Activated CD4-positive, alpha-beta T cell treated with anti-CD3 and anti-CD28 coated beads, Interleukin-2, amount 50 U/mL, for 24 hours (primary cell): ENCODE measurements at places on chromosomes 13 and 19.
A peak's percentile ranks its signal among the peaks of the same experiment; 100 is the strongest.

DNA sequence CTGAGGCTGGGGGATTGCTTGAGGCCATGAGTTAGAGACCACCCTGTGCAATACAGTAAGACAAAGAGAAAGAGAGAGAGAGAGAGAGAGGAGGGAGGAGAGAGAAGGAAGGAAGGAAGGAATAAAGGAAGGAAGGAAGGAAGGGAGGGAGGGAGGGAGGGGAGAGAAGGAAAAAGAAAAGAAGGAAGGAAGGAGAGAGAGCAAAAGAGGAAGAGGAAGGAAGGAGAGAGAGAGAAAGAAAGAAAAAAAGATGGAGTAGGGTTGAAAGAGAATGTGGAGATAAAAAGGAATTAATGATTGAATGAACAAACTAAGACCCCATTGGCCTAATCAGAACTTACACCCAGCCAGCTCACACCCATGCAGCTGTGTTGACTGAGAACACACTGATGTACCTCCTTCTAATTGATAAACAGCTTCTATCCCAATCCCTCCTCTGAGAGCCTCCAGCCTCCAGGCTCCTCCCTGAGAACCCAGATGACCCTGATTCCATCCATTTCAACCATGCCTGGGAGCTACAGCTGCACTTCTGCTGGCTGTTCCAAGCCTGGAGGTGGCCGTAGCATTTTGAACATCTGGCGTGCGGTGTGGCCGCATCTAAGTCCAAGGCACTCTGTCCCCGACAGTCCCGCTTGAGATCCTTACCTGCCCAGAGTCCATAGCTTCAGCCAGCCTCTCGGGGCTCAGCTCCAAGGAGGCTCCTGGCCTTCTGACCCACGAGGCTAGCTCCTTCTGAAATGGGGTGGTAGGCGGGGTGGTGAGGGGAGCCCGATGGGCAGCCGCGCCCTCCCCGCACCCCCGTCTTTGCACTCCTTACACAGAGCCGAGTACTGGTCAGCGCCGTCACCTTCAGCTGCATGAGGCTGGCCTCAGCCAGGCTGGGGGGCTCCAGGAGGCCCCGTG is 1.1 kb downstream of the PRODH2 start:
- no peak for DNase-seq

DNA sequence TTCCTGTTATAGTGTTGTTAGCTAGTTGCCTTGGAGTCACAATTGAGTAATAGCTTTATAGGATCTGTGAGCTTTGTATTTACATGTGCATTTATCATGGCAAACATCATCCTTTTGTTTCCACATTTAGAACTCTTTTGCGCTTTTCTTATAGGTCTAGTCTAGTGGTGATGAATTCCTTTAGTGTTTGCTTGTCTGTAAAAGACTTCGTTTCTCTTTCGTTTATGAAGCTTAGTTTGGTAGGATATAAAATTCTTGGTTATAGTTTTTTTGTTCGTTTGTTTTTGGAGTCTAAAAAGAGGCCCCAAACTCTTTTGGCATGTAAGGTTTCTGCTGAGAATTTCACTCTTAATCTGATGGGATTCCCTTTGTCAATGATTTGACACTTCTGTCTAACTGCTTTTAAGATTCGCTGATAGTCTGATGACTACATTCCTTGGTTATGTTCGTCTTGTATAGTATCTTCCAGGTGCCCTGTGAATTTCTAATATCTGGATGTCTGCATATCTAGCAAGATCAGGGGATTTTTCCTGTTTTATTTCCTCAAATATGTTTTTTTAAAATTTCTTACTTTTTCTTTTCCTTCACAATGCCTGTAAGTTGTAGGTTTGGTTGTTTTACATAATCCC is 20.2 kb downstream of the DNAJC3 start:
- no peak for DNase-seq

DNA sequence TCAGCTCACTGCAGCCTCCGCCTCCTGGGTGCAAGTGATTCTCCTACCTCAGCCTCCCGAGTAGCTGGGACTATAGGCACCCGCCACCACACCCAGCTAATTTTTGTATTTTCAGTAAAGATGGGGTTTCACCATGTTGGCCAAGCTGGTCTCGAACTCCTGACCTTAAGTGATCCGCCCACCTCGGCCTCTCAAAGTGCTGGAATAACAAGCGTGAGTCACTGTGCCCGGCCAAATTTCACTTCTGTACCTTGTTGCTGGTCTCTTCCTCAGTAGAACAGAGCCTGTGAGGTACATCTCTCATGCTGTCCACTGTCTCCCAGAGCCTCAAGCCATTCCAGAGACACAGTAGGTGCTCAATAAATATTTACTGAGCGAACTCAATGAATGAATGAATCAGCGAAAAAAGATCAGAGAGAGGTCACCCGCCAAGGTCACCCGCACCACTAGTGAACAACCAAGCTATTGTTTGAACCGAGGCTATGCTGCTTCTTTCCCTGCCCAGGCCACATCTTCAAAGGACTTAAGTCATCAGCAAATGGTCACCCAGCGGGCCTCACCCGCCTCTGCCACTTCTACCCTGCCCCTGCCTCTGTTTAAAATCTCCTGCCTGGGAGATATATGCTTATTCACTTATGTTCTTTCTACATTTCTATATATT is 9.3 kb downstream of the TMEM143 start:
- DNase-seq = no peak

- no peak for DNase-seq
These were observed 43.2 kb downstream of the URI1 start for GRCh38 chr19:29985196-29985595.

DNA sequence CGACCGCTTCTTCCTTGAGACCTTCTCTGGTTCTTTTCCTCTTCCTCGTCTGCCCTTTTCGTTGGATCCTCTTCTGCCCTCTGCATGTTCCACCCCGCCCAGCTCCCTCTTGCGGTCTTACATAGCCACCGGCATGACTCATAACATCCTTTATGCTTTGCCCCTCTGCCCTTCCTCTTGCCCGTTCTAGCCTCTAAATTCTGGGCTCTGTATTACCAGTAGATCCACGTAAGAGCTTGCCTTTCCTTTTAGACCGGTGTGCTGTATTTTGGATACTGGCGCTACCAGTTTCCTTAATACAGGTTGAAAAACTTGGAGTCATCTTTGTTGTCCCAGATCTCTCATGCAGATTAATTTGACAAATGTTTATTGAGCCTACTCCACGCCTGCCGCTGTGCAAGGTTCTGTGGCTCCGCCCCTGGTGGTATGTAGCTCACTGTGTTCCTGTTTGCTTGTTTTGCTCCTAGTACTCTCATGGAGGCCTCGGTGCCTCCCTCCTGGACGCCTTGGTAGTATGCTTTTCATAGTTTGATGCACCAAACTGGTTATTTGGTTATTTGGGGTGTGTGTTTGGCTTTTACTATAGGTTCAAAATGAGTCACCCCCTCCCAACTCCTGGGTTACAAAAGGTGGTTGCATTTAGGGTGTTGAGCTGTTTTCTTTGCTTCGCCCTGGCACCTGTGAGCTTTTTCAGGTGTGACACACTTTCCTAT is 1.7 kb downstream of the GTF3A start:
- peak; percentile 42 for DNase-seq

DNA sequence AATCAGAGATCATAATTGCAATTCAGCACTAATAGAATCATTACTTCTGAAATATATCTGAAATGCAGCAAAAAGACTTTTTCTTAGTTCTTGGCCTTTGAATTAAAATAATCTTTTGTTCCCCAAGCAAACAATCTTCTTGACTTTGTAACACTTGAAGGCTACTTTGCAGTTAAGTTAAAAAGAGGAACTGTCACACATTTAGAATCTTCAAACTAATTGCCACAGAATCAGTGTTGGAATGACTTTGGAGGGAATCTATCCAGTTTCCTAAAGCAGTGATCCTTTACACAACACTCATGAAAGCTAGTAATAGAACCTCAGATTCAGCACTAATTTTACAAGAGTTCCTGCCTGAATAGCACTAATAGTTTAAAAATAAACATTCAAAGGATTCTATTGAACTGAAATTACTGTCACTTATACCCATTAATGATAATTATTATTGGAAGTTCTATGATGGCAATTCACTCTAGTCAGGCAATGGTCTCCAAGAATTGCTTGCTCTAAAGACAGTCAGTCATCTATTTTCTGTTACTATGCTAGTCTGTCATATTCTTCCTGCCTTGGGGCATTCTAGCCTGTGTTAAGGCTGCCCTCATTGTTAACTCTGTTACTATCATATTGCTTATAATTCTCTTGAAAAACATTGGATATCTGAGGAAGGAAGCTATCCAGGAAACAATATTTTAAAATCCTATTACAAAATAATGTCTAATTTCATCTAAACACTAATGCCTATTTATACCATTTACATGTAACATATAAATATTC is 362.4 kb downstream of the DIAPH3 start:
- no peak for DNase-seq

GRCh38 chr13:51781246-51782022 is 22.5 kb downstream of the DHRS12 start:
- no peak for DNase-seq

- peak; percentile 33 for DNase-seq
These were observed 2.5 kb downstream of the ZNF430 start for GRCh38 chr19:21022996-21023395.

- DNase-seq = no peak
These were observed 435 bp downstream of the KLK11 start for GRCh38 chr19:51025809-51026553.

DNA sequence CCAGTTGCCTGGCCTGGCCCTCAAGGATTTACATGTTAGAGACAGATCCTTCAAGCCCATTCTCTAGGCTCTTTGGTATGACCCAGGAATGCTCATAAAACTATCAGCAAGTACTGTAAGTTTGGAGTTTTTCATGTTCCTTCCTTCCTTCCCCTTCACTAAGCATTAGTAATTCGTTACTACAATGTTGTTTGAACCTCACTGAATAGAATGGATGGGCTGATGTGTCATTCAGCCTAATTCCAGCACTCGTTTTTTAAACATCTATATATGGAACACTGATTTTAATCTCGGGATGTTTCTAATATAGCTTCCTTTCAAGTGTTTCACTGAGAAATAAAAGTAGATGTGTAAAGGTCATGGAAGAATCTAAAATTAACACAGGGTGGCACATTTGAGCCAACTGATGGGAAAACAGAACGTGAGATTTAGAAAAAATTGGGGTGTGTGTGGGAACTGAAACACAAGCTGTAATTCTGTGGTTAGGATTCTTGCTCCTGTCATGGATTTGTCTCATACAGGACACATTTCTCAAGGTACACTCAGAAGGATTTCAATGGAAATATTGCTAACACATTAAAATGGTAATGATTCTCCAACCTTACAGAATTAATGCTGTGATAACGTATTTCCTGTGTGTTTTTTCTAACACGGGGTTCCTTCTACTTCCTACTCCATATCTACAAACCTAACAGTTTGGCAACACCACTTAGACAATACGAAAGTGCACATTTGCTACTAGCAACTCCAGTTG is 93.4 kb downstream of the FLT1 start:
- DNase-seq = no peak

DNA sequence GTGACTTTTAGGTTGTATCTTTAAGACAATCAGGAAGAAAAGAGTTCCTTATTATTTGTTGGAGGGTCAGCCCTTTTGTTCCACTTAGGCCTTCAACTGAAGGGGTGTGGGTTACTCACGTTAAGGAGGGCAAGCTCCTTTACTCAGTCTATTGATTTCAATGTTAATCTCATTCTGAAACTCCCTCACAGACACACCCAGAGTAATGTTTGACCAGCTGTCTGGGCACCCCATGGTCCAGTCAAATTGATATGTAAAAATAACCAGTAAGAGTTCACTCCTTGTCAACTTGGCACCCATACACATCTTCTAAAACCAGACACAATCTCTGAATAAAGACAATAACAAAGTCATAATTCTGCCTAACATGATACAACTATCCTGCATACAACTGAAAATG is 292.9 kb downstream of the KLF5 start:
- no peak for DNase-seq

DNA sequence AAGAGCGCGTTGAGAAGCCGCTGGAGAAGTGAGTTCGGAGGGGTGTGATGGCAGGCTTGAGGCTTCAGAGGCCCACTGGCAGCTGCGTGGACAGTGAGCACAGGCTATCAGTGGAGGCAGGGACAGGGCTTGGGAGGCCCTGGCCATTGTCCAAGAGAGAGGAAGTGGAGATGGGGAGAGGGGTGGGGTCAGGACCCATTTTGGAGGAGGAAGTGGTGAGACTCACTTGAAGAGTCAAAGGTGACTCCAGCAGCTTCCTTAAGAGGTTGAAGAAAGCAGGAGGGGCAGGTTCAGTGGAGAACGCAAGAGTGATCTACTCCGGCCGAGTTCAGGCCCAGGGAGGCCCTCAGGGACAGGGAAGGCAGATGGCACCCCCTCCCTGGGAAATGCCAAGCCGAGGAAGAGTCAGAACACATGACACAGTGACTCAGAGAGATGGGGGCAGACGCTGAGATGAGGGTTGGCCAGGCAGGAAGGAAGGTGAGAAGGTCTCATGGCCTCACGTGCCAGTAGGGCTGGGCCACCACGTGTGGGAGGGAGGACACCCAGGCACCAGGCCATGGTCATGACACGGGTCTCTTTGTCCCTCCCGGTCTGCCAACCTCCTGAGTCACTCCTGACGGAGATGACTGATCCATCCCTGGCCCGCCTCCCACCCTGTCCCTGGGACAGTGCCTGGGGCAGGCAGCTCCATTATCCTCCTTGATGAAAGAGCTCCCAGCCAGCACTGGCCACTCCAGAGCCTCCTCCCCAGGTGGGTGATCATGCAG is 10.1 kb upstream of the CD22 start:
- no peak for DNase-seq

- no peak for DNase-seq
These were observed 12.5 kb upstream of the RSPH6A start for GRCh38 chr19:45827459-45828093.

GRCh38 chr13:41563984-41564365 is 106.6 kb downstream of the RGCC start:
- DNase-seq = no peak

GRCh38 chr13:41364043-41364442 is 53.0 kb downstream of the NAA16 start:
- DNase-seq = no peak

GRCh38 chr19:18905513-18906236 is 9.7 kb upstream of the CERS1 start:
- no peak for DNase-seq

GRCh38 chr13:31764556-31764955 is 25.2 kb downstream of the RXFP2 start:
- no peak for DNase-seq

GRCh38 chr19:51210191-51210784 is 14.6 kb upstream of the CD33 start:
- DNase-seq = no peak

- no peak for DNase-seq
These were observed 58.4 kb downstream of the SPRYD7 start for GRCh38 chr13:49877629-49878218.

DNA sequence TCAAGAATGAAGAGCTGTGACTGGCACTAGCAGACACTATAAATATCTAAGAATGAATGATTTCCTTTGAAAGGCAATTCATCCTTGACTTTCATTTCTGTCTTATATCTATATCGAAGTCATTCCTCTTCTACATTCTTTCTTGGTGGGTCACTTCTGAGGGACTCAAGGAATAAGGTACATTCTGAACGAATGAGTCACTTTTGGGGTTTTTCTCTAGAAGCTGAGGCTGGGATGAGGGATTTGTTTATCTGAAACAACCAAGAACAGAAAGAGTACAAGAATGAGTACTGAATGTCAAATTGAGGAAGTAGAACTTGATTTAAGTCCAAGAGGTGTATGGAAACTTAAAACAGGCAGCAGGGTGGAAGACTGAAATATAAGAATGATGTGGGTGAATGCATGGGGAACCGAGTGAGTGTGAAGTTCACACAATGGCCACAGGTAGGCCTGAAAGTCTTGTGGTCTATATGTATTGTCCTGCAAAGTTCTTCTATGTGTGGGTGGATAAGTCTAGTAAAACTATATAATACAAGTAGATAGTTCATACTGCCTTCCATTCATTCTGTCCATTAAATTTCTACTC is 343.9 kb downstream of the OXGR1 start:
- DNase-seq = no peak
